Glutamatergic neuron (in vitro differentiated cells): ENCODE measurements at places on chromosomes 13 and 19.

DNA sequence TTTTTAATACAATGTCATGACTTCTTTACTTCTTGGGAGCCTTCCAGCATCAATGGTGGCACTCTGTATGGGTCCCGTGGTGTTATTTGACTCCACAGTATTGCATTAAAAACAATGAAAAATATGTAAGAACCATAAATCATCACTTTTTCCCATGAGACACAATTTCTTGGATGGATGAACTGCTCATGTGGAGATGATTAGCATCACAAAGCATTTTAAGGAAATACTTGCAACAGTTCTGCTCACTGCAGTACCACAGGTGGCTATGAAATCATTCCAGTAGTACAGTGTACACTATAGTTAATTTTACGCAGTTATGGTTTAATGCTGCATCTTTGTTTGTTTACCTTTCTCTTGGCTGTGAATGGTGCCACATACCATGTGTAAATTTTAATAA is 37.2 kb upstream of the C1QTNF9B start:
- no peak for DNase-seq

DNA sequence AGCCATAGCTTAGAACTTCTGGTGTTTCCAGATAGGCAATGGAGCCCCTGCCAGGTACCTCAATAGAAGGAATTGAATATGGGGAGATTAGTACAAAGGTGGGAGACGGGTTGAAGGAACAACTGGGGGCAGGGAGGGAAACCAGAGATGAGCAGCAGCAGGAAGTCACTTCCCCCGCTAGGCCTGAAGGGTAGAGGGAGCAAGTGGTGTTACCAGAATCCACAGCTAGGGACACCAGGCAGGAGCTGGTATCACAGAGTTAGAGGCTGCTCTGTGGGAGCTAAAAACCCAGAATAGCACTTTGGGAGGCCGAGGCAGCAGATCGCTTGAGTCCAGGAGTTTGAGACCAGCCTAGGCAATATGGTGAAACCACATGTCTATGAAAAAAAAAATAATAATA is 15.3 kb upstream of the HNRNPUL1 start:
- DNase-seq = no peak

DNA sequence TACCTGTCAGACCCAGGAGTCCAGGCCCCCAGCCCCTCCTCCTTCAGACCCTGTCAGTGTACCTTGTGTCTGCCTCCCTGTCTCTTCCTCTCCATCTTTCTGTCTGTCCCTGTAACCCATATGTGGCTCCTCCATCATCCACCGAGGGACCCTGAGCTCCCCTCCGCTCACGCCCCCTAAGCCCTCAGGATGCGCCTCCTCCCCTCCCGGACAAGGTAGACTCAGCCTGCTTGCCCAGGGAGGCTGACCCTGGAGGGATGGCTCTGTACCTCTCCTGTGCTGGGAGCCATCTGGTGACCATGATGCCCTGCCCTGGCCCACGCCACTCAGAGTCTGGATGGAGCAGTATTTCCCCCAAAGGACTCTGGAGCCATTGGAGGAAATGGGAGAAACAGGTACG is 1.0 kb upstream of the CAPN12 start:
- no peak for DNase-seq

GRCh38 chr19:56332695-56333094 is 18.1 kb upstream of the ZSCAN5A start:
- DNase-seq = no peak

- no peak for DNase-seq
Observed at GRCh38 chr13:44101347-44102083, 221.8 kb downstream of the LACC1 start.

DNA sequence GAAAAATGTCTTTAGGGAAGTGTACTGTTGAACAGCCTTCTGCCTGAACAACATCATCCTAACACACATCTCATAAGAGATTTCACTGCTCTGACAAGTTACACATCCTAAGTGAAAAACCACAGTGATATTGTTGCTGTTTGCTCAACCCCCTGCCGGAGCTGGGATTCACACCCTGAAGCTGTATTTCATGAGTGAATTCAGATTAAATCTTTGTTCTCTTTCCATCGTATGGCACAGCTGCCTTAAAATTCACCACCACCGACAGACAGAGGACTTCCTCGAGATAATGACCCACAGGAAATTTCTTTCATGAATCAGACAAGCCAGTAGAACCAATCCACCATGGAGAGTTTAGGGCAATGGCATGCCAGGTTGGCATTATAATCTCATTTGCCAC is 280.8 kb downstream of the DCT start:
- no peak for DNase-seq

- DNase-seq = no peak
Observed at GRCh38 chr13:44713788-44714469, 137.8 kb upstream of the TSC22D1 start.

DNA sequence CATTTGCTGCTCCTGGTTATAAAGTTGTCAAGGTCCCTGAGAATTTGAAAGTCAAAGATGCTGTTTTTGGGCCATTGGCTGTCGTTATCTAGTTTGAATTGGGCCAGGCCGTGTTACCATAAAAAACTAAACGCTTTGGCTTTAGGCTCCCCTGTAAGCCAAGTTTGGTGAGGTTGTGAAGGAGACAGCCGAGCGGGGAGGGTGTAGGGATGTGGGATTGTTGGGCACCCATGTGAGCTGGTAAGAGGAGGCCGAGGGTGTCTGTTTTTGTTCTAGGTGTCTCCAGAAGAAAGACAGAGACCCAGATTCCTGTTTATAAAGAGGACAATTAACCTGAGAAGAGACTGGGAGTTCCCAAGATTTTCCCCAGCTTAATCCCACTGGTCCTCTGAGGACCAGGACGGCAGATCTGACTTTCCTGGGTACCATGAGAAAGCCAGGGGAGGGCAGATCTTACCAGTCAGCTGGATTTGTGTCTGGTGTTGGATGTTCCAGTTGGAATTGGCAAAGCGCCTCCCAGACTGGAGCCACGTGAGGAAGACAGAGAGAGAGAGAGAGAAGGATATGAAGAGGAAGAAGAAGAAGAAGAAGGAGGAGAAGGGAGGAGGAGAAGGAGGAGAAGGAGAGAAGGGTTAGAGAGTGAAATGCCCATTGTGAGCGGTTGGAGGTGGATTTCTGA is 25.1 kb downstream of the TMEM255B start:
- DNase-seq = no peak

DNA sequence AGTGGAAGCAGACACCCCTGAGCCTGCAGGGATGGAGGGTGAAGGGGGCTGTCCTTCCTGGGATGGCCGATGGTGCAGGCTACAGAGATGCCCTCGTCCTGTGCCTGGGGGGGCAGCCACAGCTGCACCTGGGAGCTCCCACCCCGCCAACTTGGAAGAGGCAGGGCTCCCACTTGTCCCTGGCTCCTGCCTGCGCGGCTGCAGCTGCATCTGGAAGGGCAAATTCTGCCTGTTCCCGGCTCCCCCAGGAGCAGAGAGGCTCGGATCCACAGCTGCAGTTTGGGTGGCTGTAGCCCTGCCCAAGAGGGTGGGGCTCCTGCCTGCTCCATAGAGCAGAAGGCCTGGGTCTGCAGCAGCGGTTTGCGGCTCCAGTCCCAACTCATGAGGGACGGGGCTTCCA is 2.2 kb downstream of the CEP89 start:
- no peak for DNase-seq

GRCh38 chr13:80841414-80841813 is 500.5 kb upstream of the SPRY2 start:
- DNase-seq = no peak
